Mucosa of gallbladder (tissue), 1 donor: ENCODE measurements at places on chromosomes 2 and 18. TPM values are rescaled to one million over a fixed set of nuclear protein-coding genes. Genes with fewer than 3 reads are reported as not detected.

GRCh38 chr18:38923540-38923939 lies 1357.9 kb upstream of the CELF4 start:
- DNase-seq = no peak

Gene CNRIP1
- total RNA-seq = 21.6 TPM

- peak; percentile 82 for DNase-seq
These were observed 1.5 kb upstream of the EPHA4 start for GRCh38 chr2:221573430-221574230.

DNA sequence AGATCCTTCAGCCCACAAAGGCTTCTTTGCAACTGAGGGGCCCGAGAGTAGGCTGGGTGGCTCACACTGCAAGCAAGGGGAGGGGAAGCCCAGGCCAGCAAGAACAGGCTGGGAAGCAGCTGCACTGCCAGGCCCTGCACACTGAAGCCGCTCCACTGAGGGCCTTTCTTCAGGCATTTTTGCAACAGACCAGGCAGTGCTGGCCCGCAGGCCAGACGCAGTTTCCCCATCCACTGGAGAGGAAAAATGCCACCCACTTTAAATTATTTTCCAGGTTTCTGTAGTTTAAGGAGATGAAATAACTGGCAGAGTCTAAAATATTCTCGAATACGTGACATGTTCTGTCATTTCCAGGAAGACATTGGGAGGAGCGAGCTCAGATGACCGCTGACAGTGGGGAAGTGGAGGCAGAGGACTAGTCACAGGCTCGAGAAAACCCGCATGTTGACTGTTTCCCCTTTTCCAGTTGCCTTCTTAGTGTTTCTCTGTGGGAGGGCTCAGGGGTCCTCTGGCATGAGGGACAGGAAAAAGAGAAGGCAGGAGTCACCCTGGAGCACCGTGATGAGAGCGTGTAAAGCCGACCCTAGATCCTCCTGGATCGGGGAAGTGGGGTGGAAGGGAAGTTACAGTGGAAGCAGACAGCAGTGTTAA lies 53.3 kb upstream of the B3GNT7 start:
- DNase-seq = no peak

DNA sequence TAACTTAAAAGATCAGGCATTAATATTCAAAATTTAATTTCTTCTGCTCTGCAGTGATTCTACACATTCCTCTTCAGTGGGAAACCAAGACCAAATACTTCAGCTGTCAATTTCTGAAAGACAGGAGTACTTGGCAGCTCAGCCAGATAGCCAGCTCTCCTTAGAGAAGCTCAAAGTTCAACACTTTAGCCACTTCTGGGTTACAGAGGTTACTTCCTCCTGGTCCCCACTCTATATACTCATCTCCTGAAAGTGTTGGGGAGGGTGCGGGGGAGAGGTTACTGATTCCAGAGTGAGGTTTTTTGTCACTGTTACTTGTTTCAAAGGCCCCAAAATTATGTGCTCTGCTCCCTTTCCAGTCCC lies 4.1 kb downstream of the CYTIP start:
- no peak for DNase-seq

GRCh38 chr2:179817181-179817841 lies 44.1 kb downstream of the ZNF385B start:
- no peak for DNase-seq

Gene HOXD10
- total RNA-seq = not detected

DNA sequence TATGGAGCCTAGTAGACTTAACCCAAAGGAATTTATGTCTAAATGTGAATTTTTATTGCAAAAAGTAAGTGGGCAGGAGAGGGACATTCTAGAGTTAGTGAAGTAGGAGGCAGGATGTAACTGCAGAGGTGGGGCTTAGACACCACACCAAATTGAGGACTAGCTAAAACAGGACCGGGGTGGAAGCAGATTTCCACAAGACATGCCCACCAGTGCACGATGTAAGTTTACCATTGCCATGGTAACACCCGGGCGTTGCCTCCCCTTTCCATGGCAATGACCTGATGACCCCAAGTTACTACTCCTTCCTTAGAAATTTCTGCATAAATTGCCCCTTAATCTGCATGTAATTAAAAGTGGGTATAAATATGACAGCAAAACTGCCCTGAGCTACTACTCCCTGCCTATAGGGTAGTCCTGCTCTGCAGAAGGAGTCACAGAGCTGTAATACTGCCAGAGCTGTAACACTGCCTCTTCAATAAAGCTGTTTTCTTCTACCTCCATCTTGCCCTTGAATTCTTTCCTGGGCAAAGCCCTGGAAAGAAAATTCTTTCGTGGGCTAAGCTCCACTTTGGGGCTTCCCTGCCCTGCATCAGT lies 509.7 kb downstream of the ERBB4 start:
- DNase-seq = no peak

DNA sequence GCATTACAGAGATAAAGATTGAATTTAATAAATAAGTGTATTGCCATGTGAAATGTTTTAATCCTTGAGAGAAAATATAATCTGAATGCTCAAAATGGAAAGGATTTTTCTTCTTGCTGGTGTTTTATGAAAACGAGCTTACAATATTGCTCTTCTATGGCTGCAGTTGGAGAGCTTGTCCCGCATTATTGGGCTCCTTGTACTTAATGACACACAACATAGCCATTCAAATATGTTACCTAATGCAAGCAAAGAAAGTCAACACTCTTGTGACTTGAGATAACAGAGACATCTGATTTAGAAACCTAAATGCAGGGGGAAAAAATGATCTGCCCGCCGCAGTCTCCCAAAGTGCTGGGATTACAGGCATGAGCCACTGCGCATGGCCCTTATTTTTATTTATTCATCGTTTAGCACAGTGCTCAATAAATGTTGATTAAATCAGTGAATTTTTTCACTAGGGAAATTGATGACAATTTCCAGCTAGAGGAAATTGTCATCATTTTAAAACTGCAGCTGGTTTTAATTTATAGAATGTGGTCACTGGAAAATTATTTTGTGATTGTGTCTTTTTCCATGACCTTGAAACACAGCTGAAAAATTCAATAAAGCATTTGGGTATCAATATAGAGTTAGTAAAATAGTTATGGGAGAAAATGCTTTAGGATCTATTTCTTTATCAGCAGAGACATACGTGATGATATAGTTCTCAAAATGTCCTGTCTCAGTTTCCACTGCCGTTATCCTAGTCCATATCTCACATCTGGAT lies 2.4 kb upstream of the PRKD3 start:
- DNase-seq = no peak

Gene POTEI
- 0.03 TPM for total RNA-seq

Gene TNP1
- not detected for total RNA-seq

GRCh38 chr18:9066358-9066757 lies 36.1 kb upstream of the NDUFV2 start:
- DNase-seq = no peak

Gene RSAD2
- 1.3 TPM for total RNA-seq

- peak; percentile 28 for DNase-seq
These were observed 230.8 kb downstream of the SRBD1 start for GRCh38 chr2:45380131-45380836.

GRCh38 chr18:75142677-75143076 lies 66.3 kb downstream of the PTGR3 start:
- no peak for DNase-seq

- no peak for DNase-seq
These were observed 56.9 kb downstream of the E2F6 start for GRCh38 chr2:11408959-11409571.

GRCh38 chr2:43292851-43293743 lies 66.7 kb upstream of the ZFP36L2 start:
- no peak for DNase-seq

DNA sequence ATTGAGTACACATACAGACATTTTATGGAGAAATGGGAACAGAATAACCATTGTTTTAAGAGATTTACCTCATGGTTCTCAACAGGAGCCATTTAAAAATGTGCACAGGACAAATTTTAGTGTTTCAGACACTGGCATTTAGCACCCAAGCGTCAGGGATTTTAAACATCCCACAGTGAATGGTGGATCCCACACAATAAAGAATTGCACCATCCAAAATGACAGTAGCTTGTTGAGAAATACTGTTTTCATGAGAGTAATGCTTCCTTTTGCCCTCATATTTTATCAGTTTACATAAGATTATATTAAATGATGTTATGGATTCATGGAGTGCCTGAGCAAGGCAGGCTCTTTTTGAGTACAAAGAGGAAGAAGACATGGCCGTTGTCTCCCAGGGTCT lies 54.0 kb downstream of the MFSD6 start:
- no peak for DNase-seq

DNA sequence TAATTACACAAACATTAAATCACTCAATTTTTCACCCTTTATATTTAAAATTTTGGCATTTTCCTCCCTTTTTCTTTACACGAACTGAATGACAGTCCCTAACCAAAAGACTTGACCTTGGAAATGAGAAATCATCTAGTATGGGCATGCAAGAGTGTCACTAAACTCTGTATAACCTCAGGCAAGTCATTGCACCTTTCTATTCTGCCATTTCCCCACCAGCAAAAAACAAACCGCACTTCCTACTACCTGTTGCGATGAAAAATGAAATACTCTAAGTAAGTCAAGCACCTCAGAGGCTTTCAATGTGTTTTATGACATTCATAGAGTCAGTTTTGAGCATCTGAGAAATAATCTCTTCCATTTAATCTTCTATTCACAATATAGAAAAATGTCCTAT lies 44.1 kb downstream of the ANKRD44 start:
- DNase-seq = no peak

- DNase-seq = no peak
These were observed 8.2 kb downstream of the KCNJ3 start for GRCh38 chr2:154706660-154707059.

DNA sequence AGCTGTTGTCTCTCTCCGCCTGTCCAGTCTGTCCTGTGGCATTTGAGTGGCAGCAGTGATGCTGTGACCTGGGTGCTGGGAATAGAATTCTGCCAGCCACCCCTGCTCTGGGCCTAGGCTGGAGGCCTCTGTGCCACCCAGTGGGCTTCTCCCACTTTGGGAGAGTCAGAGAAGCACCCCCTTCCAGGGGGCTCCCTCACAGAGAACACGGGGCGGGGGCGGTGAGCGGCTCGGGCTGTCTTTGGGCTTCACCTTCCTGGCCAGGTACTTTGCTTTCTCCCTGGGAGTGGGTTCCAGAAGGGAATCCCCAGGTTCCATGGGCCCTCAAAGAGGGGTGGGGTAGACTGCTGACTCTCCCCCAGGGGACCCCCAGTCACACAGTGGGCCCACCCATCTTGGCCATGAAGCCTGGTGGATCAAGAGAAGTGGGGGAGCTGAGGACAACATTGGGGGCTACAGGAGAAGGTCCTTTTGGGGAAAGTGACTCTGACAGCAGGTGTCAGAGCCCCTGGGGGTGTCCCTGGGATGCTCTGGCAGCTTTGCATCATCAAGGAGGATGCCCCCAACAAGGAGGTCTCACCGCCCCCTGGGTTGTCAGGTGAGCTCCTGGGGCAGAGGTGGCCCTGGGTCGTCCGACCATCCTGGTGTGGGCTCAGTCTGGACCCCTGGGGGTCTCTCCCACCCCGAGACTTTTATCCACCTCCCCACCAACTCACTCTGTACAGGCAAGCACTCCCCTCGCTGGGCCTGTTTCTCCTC lies 18.8 kb upstream of the BOK start:
- DNase-seq = no peak

DNA sequence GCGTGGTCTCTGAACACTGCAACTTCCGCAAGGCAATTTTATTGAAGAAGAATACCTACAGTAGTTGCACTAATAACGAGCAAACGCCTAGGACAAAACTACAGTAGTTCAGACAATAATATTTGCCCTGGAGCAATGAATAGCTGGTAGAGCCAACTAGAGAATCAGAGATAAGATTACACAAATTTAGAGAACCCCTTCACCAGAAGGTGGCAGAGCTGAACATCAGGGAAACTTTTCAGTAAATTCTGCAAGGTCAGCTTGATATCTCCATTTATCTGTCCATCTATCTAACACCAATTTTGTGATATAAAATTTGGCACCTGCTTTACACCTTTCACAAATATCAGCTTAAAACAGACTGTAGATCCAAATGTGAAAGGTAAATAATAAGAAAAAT lies 43.8 kb downstream of the CDH19 start:
- peak; percentile 26 for DNase-seq

DNA sequence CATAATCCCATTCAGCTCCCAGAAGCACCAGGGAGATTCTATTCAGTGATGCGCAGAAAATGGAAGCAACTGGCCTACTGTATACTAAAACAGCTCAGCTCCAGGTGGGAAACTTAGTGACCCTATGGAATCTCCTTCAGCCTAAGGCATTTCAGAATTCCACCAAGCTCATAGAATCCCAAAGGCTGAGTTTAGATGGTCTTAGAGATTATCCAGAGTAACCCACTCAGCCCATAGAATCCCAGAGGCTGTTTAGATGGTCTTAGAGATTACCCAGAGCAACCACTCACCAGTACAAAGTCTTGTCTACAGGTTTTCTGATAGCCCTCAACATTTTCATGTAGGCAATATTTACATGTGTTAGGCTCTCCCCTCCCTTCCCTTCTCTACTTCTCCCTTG lies 232.0 kb upstream of the SLC14A2 start:
- no peak for DNase-seq

GRCh38 chr2:221264318-221264717 lies 307.8 kb downstream of the EPHA4 start:
- DNase-seq = no peak

- DNase-seq = no peak
These were observed 323.0 kb downstream of the MYCN start for GRCh38 chr2:16263241-16263890.

- DNase-seq = no peak
These were observed 87.6 kb upstream of the GALNT5 start for GRCh38 chr2:157169889-157170288.

- no peak for DNase-seq
These were observed 286.6 kb downstream of the RIT2 start for GRCh38 chr18:42828881-42829280.

Gene MAPRE3
- 25.2 TPM for total RNA-seq

Gene NT5DC4
- 0.12 TPM for total RNA-seq

GRCh38 chr2:27664154-27664574 lies 475 bp downstream of the SLC4A1AP start:
- no peak for DNase-seq

Gene CYBRD1
- total RNA-seq = 126 TPM

DNA sequence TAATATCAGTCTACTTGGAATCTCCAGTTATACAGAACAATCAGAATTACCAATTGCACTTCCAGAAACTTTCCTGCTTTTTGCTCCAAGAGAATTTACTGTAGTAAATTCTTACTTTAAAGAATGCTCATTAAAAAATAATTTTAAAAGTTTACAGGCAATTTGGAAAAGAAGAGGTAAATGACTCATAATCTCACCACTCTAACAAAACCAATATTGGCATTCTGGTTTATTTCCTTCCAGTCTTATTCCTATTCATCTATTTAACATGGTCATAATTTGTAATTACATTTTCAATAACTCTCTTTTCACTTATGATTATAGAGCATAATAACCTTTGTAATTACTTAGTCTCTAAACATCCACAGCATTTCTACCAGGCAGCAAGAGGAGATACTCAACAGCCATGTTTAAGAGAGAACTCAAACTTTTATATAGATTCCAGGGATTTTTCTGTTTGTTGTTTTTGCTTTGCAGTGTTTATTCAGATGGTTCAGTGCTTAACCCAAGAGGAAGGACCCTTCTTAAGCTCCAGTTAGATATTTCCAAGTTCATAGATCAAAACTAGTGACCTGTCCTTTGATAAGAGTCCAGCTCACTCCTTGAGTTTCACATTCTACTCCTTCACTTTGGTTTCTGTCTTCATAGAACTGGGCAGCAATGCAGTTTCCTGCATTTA lies 464.7 kb downstream of the TXNL1 start:
- no peak for DNase-seq

Gene NRP2
- total RNA-seq = 146 TPM
